ENCODE measurements at places on chromosomes 6 and 20. TPM values are rescaled to one million over a fixed set of nuclear protein-coding genes. Genes with fewer than 3 reads are reported as not detected.

DNA sequence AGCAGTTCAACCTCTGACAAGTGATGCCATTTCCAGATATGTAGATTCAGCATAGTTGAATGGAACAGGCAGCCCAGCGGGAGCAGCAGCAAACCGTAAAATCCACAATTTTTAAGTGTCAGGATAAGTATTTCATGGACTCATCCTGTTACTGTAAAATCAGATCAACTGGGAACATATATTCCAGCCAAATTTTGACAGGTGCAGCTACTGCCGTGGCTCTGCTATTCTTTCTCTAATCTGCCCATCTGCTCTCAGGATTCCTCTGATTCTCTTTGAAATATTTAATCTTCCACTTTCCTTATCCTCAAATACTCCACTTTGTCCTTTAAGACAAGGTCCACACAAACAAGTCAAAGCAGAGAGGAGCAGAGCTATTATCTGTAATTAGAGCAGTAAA, 245.4 kb upstream of the ASCC3 start:
- no peak for DNase-seq

GRCh38 chr6:137879299-137879698, 12.2 kb downstream of the TNFAIP3 start:
- DNase-seq, result no peak

- DNase-seq, result no peak
These were observed 15.2 kb downstream of the SLC52A3 start for GRCh38 chr20:753136-753535.

- DNase-seq, result no peak
These were observed 167.4 kb downstream of the COL9A1 start for GRCh38 chr6:70135219-70136160.

DNA sequence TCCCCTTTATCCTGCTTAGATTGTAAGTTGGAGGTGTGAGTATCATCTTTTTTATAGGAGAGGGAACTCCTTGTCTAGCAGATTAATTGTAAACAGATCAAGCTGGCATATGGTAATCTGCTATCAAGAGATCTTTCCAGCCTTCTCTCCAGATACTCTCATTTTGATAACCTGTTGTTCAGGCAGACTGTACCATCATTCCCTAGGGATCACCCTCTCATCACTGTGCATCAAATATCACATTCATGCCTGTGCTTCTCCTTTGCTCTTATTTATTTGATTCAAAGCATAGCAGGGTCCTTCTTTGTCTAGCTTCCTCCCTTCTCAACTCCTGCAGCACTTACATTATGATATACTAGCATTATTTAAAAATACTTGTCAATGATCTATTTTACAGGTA, 73.8 kb downstream of the LRRC1 start:
- no peak for DNase-seq

DNA sequence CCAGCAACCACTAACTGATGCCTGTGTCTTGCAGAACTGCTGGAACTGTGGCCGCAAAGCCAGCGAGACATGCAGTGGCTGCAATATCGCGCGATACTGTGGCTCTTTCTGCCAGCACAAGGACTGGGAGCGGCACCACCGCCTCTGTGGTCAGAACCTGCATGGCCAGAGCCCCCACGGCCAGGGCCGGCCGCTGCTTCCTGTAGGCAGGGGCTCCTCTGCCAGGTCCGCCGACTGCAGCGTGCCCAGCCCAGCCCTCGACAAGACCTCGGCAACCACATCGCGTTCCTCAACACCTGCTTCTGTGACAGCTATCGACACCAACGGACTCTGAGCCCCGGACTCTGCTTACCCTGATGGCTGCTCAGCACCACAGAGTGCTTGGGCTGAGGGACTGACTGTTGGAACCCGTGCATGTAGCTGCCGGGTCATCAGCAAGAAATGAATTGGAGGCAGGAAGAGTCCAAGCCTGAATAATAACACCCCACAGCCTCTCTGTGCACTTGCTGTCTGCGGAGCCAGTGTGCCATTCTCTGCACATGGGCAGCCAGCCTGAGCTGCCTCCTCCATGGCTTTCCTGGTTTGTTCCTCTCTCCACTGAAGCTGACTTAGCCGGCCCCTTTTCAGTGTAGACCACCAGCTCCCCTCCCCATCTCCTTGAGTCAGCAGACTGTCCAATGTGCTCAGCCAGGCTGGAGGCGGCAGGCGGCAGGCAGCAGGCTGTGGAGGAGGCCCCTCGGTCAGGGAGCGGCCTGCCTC, 17.6 kb upstream of the C20orf144 start:
- no peak for DNase-seq

DNA sequence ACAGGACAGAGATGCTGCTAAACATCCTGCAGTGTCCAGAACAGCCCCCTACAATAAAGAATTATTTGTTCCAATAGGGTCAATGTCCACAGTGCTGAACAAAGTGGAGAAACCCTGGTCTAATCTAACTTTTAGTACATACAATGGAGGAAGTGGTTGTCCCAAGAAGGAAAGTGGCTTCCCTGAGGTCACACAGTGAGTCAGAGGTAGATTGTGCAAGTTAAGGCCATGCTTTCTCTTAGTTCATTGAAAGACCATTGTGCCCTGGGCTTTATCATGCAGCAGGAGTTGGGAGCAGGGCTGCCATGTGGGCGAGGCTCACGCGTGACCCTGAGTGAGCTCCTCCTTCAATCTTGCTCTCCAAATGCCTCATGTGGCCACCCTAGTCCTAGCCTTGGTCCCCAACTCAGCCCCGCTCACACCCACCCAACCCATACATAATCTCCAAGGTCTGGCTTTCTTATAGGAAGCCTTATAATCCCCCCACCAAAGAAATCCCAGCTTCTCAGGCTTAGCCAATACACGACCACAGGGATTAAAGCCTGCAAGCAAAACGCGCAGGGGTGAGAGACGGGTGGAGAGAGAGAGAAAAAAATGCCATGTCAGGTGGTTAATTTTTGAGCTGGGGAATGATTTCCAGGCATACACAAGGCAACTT, 19.9 kb downstream of the SLC13A3 start:
- DNase-seq, result no peak

- DNase-seq, result no peak
These were observed 49.3 kb upstream of the SCAF8 start for GRCh38 chr6:154683756-154684523.

GRCh38 chr6:127952831-127953230, 52.0 kb upstream of the THEMIS start:
- DNase-seq, result no peak

- DNase-seq, result no peak
These were observed 35.9 kb downstream of the CDYL start for GRCh38 chr6:4812068-4812467.

GRCh38 chr20:57175397-57176010, 90.9 kb downstream of the BMP7 start:
- no peak for DNase-seq

DNA sequence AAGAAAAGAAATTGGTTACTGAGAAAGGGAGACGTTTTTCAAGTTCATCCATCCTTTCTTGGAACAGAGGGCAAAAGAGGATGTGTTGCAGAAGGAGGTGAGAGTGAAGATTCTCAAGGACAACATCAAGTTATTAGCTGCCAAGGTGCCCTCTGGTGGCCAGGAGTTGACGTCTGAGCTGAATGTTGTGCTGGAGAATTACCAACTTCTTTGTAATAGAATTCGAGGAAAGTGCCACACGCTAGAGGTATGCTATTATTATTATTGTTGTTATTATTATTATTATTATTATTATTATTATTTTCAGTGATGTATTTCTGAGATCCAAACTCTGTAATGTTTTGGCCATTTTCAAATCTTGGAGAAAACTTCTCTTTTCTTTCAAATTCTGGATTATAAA, 197.0 kb downstream of the UTRN start:
- peak; percentile 77 for DNase-seq

Gene NSFL1C
- polyA plus RNA-seq, result 78.8 TPM

Gene FAM217A
- not detected for polyA plus RNA-seq

Gene HLA-G
- polyA plus RNA-seq, result 3.2 TPM

All from CD8-positive, alpha-beta memory T cell (primary cell).